ENCODE measurements at places on chromosomes 3 and 15.

DNA sequence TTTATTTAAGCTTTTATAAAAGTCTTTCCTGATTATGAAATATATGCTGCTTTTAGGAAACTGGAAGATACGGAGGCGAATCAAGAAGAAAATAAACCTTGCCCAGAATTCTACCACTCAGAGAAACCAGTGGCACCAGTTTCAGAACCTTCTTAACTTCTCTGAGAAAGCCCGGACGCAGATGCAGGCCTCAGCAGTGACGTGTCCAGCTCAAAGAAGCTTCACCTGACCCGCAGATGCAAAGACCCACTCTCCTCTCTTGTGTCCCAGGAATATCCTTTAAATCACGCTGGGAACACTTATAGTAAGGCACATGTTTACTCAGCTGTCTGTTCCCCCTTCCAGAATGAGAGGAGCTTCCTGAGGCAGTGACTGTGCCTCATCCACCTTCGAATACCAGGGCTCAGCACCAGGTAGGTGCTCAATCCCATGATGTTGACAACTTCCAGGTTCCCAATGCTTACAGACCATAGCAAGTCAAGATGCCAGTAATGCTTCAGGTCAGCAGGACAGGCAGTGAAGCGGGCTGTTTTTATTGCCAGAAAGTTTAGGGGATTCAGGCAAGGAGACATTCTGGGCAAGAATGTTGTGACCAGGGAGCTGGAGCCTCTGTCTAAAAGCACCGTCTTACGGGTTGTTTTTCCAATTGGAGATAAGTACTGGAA is 39.9 kb upstream of the LDHAL6B start:
- DNase-seq = no peak

GRCh38 chr3:186217820-186218164 is 108.9 kb upstream of the ETV5 start:
- DNase-seq = no peak

GRCh38 chr15:92847841-92848240 is 52.3 kb upstream of the CHD2 start:
- no peak for DNase-seq

DNA sequence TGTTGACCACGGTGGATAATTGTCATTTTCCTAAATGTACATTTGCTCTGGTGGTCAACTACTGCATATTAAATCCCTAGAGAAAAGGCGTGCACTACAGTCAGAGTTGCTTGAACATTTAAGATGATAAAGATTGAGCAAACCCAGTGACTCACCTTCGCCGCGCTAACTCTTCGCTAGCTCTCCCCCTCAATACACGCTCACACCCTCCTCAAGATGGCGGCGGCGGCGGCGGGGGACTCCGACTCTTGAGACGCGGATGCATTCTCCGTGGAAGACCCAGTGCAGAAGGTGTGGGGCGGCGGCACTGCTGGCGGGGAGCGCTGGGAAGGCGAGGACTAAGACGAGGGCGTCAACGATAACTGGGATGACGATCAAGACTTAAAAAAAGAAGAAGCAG is 79.8 kb upstream of the PFN2 start:
- no peak for DNase-seq

DNA sequence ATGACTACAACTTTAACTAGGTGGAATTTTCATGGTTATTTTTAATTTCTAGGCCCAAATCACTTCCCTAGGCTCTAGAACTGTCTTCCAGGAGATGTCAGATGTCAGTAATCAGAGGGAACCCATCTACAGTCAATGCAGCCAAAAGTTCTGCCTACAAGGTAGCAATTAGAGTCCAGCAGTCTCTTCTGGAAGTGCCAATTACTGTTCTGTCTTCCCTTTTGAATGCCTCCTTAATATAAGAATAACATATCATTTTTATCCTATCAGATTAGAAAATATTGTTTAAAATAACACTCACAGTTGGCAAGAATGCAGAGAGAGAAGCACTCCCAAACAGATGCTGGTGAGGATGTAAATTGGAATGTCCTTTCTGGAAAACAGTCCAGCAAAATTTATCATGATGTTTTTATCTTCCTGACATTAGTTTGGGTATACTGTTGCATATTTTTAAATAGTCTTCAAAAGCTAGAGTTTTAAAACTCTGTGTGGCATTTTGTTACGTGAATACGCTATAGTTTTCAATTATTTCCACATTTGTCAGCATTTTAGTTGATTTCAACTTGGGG is 543.7 kb downstream of the FHIT start:
- DNase-seq = no peak

DNA sequence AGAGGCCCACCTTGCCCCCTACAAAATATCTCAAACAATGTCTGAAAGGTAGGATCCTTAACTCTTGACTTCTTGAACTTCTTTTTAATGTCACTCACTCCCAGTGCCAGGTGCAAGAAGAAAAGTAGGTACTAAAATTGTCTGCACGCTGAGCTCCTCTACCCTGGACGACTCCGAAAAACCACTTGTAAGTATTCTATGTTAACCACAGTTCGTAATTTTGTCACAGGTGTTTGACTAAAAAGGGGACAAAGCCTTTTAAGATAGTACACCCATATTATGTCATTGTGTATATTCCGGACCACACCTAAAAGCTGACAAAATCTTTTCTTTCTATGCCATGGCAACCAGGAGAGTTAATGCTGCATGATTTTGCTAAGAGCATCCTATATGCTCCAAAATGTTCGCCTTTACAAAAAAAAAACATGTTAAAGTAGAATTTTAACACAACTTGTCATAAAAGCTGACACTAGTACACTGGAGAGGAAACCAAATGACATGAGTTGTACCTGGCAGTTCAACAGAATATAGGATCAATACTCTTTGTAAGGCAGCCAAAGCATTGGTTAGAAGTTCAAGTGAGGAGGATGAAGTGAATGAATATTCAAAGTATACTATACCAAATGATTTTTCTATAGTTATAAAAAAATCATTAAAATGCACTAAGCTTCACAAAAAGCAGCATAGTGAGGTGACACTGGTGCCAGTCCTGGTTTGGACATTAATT is 210.5 kb downstream of the FOXP1 start:
- DNase-seq = no peak

DNA sequence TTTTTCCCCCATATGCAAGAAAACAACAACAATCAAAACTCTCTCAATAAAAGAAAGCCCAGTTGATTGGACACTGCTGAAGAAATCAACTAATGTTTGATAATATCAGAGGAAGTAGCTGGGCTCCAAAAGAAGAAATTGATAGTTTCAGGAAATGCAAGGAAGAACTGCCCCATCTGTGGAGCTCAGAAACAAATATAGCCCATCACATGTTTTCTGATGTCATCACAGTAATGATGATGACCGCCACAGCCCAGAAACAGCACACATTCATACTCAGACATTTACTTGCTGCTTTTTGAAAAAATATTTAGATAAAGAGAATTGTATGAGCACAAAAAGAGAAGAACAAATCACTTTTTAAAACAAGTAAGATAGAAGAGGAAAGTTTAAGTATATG is 67.6 kb downstream of the GOLIM4 start:
- no peak for DNase-seq

GRCh38 chr3:125219261-125219701 is 6.7 kb upstream of the SLC12A8 start:
- no peak for DNase-seq

DNA sequence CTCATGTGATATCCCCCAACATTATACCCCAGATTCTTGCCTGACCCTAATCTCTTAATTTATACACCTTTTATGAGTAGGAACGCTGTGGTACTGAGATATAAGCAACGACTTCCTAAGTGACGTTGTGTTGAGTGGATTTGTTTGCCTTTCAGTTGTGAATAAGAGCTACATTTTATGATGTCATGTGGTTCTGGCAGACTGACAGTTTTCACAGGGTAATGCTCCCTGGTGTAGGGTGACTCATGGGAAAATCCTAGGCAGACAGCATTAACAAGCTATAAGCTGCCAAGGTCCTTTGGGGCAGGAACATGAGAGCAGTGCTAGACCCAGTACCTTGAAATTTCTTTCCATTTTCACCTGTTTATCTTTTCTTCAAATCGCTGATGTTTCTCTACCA is 11.2 kb downstream of the C3orf52 start:
- no peak for DNase-seq

- DNase-seq = no peak
Measured at GRCh38 chr3:67291287-67292252, 293.5 kb downstream of the KBTBD8 start.

Measured in activated gamma-delta T cell treated with anti-CD3 and anti-CD28 coated beads, Interleukin-2, amount 50 U/mL, for 16 hours (primary cell).